ENCODE measurements at places on chromosomes 3 and 15.

GRCh38 chr3:156818890-156819289 lies 7.3 kb upstream of the LEKR1 start:
- peak; percentile 85 for DNase-seq

- no peak for DNase-seq
Observed at GRCh38 chr3:56257826-56258225, 210.4 kb downstream of the ERC2 start.

- no peak for DNase-seq
Observed at GRCh38 chr3:116391296-116392201, 53.7 kb downstream of the LSAMP start.

- DNase-seq = no peak
Observed at GRCh38 chr3:100606894-100607512, 2.4 kb upstream of the ADGRG7 start.

DNA sequence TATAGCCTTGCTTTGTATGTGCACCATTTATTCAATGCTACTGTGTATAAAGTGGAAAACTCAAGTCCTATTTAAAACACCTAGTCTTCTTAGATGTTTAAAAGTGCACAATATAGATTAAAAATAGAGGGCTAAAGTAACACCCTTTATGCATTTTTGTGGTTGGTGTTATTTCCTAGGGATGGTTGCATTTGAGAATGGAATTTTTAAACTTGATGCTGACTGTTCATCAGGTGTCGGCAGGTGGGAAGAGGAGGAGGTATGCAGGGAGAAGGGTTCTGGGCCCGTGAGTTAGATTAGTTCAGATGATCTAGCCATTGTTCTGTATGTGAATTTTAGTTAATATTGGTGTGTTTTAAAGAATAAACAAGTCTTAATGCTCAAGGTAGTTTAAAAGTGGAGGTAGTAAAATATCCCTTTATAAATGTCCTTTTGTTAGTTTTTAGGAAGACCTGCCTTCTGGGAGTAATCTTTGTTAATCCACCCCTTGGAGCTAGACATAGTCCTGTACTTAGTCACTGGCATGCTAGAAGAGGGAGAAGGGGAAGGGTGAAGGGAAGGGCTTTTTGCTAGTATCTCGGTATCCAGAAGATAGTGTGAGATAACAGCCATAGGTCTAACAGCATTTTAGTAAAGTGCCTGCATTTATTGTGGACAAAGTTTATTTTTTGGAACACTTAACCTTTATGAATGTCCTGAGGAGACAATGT lies 8.1 kb upstream of the SRPRB start:
- peak; percentile 25 for DNase-seq

GRCh38 chr3:134359121-134360010 lies 14.9 kb downstream of the AMOTL2 start:
- no peak for DNase-seq
